ENCODE measurements at places on chromosomes 7 and 10.

- DNase-seq, result no peak
Observed at GRCh38 chr10:44436240-44436639, 51.3 kb upstream of the CXCL12 start.

GRCh38 chr7:131105799-131106680, 221.6 kb upstream of the MKLN1 start:
- peak; percentile 72 for DNase-seq

GRCh38 chr10:91694170-91694794, 61.4 kb upstream of the PPP1R3C start:
- DNase-seq, result no peak

DNA sequence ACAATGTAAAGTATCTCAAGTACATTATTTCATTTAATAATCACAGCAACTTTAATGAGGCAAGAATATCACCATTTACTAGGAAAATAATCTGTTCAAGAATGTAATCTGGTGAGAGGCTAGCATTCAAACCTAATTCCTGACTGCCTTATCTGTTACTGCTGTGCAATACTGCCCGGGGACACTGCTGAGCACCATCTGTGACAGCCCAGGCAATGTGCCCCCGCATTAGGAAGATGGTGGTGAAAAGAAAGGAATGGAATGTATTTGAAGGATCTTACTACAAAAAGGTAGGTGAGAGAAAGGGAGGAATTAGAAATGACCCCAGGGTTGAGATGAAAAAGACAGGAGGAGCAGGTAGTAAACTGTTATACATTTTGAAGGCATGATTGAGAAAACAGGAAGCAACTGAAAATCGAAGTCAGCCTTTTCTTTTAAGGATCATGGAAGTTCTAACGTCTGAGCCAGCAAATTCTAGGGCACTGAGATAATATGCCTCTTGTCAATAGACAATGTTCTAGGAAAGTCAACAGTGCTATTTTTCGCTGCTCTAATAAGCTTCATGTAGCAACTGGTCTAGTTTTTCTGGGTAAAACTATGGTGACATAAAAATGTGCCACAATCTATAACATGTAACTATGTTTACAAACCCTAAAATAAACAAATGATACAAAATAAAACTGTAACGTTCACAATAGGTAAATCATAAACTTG, 90.4 kb downstream of the ETV1 start:
- DNase-seq, result no peak

DNA sequence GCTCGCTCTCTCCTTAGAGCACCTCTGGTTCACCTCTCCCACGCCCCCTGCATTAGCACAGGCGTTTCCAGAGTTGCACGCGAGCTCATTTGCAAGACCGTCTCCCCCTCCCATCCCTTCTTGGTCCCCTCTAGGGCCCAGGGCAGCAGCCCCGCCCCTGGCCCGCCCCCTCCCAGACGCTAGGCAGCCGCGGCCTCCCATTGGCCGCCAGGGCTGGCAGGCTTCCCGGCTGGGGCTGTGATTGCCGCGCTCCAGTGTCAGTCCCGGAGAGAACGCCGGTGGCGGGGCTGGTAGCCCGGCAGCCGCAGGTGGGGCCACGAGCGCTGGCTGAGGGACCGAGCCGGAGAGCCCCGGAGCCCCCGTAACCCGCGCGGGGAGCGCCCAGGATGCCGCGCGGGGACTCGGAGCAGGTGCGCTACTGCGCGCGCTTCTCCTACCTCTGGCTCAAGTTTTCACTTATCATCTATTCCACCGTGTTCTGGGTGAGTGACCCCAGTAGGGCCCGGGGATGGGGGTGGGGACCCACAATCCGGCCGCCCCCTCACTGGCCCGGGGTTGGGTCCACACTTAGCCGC, at the start of gene TSPAN15:
TSPAN15 (plus strand) TSS at position 257 of the 575 bp plus-strand sequence; CDS start at position 387, 130 bp downstream.
- peak; percentile 57 for DNase-seq
